A375 (cell line): ENCODE measurements at places on chromosomes 5 and 9. TPM values are rescaled to one million over a fixed set of nuclear protein-coding genes. Genes with fewer than 3 reads are reported as not detected.

IL4 gene
- total RNA-seq = not detected in 2 replicates

TXN gene
- total RNA-seq = 258 and 291 TPM in 2 replicates

SLC6A3 gene
- not detected in 2 replicates for total RNA-seq

CAMK4 gene
- 67.3 and 74.3 TPM in 2 replicates for total RNA-seq

SLC22A4 gene
- total RNA-seq = 4.5 and 6.7 TPM in 2 replicates

PCDHGA6 gene
- 1.2 and 1.5 TPM in 2 replicates for total RNA-seq

PHF24 gene
- not detected in 2 replicates for total RNA-seq

SCGB3A2 gene
- total RNA-seq = not detected in 2 replicates
